Left ventricle myocardium inferior (tissue), 1 donor: ENCODE measurements at places on chromosomes 5 and 9.

DNA sequence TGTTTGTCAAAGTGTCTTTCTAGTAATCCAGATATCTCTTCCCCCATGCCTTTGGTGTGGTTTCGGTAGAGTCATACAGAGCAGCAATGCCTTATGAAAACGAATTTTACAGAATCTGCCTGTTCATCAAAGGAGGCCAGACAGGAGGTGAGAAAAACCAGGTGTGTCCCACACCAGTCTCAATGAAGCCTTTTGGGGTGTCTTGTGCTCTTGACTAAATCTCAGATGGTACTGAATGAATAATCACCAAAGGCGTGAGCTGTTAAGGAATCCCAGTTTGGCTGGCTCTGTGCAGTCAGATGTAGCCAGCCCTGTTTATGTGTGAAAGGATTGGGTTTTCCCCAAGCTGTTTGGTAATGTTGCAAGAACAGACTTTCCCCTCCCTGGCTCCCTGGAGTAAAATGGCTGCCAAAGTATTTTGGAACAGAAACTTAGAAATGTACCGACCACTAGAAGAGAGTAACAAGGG lies 70.8 kb upstream of the CDKN2B start:
- no peak overlapping the region for H3K4me3 ChIP-seq
- H3K27me3 ChIP-seq: no peaks in the 10 kb centered on the region
- no peaks in the 10 kb centered on the region for H3K36me3 ChIP-seq
- no peak for DNase-seq

GRCh38 chr5:144304688-144305087 lies 134.0 kb downstream of the KCTD16 start:
- H3K4me1 ChIP-seq: peaks cover 9% of the 10 kb centered on the region
- no peak for DNase-seq
- no peaks in the 10 kb centered on the region for H3K27me3 ChIP-seq
- H3K36me3 ChIP-seq: no peaks in the 10 kb centered on the region

DNA sequence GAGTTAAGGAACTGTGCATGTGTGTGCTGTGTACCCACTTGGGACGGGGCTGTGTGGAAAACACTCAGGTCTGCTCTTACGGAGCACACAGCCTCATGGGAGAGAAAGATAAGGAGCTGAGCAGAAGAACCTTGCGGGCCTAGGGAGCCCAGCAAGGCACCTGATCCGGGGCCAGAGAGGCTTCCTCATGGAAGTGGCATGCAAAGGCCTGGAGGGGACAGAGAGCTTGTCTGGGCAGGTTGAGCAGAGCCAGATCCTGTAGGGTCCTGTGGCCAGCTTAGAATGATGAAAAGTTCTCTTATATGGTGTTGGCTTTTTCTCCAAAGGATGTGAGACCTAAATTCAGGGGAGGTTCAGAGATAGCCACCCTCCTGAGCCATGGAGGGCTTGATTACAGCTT lies 45.2 kb downstream of the NEK6 start:
- DNase-seq: no peak
- H3K36me3 ChIP-seq: no peaks in the 10 kb centered on the region
- H3K27ac ChIP-seq: no peak overlapping the region

GRCh38 chr5:9851458-9851857 lies 221.3 kb upstream of the TAS2R1 start:
- DNase-seq: no peak
- H3K27ac ChIP-seq: no peak overlapping the region
- H3K27me3 ChIP-seq: peaks cover 13% of the 10 kb centered on the region
- no peaks in the 10 kb centered on the region for H3K4me1 ChIP-seq
- no peak overlapping the region for H3K4me3 ChIP-seq

DNA sequence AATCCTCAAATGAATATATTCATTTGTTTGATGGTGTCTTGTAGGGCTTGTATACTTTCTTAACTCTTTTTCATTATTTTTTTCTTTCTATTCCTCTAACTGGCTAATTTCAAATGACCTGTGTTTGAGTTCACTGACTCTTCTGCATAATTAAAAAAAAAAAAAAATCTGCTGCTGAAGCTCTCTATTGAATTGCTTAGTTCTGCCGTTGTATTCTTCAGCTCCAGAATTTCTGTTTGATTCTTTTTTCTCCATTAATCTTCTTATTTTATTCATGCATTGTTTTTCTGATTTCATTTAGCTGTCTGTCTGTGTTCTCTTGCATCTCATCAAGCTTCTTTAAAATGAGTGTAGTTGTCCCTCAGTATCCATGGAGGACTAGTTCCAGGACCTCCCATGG lies 244.6 kb downstream of the ROR2 start:
- no peak overlapping the region for H3K27ac ChIP-seq
- peaks cover 3% of the 10 kb centered on the region for H3K36me3 ChIP-seq
- no peaks in the 10 kb centered on the region for H3K4me1 ChIP-seq
- DNase-seq: no peak

GRCh38 chr5:131064669-131065371 lies 100.2 kb downstream of the HINT1 start:
- no peak overlapping the region for H3K27ac ChIP-seq
- no peaks in the 10 kb centered on the region for H3K36me3 ChIP-seq
- no peaks in the 10 kb centered on the region for H3K27me3 ChIP-seq
- DNase-seq: no peak
- no peak overlapping the region for H3K4me3 ChIP-seq

DNA sequence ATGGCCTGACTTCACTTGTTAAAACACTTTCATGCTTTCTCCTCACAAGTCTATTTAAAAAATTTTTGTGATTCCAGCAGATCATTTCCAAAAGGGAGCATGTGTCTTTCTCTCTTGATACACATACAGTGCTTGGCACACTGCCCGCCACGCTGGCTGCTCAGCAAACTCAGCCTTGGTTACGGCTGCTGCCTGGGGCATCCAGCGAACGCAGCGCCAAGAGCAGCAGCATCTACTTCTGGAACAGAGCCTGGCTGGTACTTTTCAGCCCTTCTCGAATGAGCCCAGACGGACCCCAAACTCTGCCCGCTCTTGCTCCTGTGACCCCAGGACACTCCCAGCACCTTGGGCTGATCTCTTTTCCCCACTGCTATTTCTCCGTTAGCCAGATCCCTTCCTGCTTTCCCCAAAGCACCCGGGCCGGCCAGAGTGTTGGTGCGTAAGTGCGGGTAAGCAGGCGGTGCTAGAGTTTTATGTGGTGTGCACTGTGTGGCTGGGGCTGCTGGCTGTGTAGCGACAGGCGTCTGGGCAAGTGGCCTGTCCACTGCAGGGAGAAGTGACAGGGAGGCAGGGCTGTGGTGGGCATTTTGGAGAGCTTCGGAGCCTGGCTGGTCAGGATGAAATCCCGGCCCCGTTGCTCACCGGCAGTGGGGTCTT lies 73.2 kb downstream of the SH3PXD2B start:
- H3K36me3 ChIP-seq: peaks cover 17% of the 10 kb centered on the region
- no peak overlapping the region for H3K27ac ChIP-seq
- DNase-seq: peak; percentile 75
- H3K4me1 ChIP-seq: peaks cover 7% of the 10 kb centered on the region

DNA sequence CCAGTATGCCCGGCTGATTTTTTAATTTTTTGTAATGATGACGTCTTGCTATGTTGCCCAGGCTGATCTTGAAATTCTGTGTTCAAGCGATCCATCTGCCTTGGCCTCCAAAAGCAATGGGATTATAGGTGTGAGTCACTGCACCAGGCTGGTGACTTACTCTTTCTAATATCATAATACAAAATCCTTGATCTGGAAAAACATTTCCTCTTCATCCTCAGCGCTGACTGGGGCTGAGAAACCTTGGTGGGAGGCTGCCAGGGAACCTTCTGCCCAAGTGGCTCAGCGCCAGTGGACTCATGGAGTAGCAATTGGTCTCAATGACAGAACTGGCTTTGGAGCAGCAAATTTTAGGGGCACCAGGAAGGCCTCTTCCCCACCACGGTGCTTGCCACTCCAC lies 17.5 kb upstream of the SEMA4D start:
- no peak overlapping the region for H3K4me3 ChIP-seq
- peaks cover 4% of the 10 kb centered on the region for H3K27me3 ChIP-seq
- DNase-seq: no peak
- no peak overlapping the region for H3K27ac ChIP-seq

GRCh38 chr9:77435688-77436087 lies 212.4 kb downstream of the GNA14 start:
- no peak overlapping the region for H3K27ac ChIP-seq
- DNase-seq: no peak
- no peaks in the 10 kb centered on the region for H3K27me3 ChIP-seq
- H3K4me1 ChIP-seq: no peaks in the 10 kb centered on the region
- no peaks in the 10 kb centered on the region for H3K36me3 ChIP-seq
- no peak overlapping the region for H3K4me3 ChIP-seq

GRCh38 chr9:9498846-9499245 lies 1114.0 kb downstream of the PTPRD start:
- DNase-seq: no peak
- H3K27ac ChIP-seq: no peak overlapping the region
- H3K4me3 ChIP-seq: no peak overlapping the region

DNA sequence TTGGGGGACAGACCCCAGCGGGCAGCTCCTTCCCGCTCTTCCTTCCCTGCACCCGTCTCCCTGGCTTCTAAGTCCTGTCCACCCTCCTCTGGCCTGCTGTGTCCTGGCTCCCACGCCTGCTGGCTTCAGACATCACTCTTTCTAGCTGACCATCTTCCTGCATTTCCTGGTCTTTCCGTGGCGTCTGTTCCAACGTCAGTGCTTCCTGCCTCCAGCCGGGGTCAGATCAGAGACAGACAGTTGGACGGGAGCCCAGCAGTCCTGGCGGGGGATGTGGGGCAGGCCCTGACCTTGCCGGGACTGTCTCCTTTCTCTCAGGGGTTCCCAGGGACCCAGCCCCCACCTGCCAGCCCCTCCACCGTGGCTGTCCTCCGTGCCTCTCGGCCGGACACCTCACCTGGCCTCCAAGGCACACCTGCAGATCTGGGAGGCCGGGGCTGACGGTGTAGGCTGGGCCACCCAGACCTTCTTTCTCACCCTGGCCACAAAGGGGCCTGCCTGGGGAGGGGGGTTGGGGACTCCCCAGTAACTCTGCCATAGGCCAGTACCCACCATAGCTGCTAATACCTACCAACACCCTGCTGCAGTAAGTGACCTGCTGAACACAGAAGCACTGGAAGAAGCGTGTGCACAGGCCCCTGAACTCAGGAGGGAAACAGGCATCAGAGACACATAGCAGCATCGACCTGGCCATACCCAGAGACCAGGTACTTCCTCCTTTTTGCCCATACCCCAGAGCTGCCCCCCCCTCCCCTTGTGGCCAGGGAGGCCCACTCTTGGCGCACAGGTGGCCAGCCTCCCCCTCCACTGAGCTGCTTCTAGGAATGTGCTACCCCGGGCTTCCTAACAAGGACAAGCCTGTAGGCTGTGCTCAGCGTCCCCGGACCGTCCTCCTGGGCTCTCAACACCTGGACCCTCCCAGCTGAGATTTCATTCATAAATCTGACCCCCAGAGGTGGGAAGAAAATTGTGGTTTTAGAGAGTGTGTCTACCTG lies 5.1 kb downstream of the NRARP start:
- peaks cover 62% of the 10 kb centered on the region for H3K27me3 ChIP-seq
- peaks cover 70% of the 10 kb centered on the region for H3K4me1 ChIP-seq
- DNase-seq: peak; percentile 73
- no peaks in the 10 kb centered on the region for H3K36me3 ChIP-seq
- H3K4me3 ChIP-seq: peak overlapping the region; percentile 63
